ENCODE measurements at places on chromosomes 4 and X.

DNA sequence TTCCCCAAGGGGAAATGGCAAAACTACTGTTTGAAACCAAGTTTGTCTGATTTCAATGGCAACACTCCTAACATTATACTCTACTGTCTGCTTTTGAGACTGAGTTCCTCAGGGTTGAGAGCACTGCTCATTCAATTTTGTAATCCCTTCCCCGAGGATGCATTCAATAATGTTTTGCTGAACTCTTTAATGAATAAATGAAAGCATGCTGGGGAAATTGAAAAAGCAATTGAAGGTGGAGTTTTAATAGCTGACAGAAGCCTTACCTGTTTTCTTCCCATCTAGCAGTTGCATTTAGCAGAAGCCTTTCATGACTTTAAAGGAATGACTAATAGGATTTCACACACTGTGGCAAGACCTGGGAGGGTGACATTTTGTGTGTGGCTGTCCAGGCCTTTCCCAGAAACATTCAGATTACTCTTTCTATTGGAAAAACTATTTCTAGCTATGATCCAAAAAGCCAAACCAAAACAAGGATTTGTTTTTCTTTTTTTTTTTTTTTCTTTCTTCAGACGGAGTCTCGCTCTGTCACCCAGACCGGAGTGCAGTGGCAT lies 45.1 kb downstream of the DTHD1 start:
- DNase-seq, result no peak

DNA sequence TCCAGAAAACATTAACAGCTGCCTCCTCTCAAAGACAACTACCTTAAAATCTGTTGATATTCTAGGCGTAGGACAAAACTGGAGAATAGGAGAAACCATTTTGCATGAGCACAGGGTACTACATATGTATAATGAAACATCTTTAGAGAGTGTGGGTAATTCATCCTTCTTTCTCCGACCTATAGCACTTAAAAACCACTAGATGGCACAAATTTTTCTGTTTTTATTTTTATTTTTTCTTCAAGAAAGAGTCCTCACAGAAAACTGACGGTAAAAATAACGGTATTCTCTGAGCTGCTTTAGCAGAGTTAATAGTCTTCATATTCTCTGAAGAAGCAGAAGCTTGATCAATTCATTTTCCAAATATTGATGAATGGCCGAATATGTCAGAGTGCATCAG lies 14.6 kb downstream of the SMIM31 start:
- DNase-seq, result no peak

DNA sequence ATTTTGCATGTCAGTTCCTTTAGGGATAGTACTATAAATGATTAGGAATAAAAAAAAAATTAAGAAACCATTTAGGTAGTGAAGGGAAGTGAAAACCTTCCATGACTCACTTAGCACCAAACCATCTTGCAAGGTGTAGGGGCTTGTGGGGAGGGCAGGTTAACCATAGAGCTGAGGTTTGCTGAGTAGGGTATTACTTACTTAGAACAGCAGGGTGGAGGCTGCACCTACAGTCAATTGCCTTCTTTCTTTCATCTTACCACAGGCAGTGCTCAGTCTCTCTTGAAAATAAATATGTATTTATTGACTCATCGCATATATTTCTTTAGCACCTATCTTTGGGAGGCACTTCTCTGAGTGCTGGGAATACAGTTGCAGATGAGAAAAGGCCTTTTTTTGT lies 104.9 kb upstream of the GIMD1 start:
- DNase-seq, result no peak

- DNase-seq, result no peak
These were observed 31.5 kb downstream of the UCHL1 start for GRCh38 chr4:41288254-41288653.

GRCh38 chr4:163085085-163085484 lies 81.6 kb downstream of the NAF1 start:
- DNase-seq, result no peak

- no peak for DNase-seq
These were observed 156.6 kb downstream of the FAM13A start for GRCh38 chr4:88900432-88900831.

GRCh38 chr4:71691416-71692073 lies 92.3 kb downstream of the GC start:
- DNase-seq, result no peak

GRCh38 chrX:33385546-33385945 lies 174.2 kb upstream of the DMD start:
- no peak for DNase-seq

DNA sequence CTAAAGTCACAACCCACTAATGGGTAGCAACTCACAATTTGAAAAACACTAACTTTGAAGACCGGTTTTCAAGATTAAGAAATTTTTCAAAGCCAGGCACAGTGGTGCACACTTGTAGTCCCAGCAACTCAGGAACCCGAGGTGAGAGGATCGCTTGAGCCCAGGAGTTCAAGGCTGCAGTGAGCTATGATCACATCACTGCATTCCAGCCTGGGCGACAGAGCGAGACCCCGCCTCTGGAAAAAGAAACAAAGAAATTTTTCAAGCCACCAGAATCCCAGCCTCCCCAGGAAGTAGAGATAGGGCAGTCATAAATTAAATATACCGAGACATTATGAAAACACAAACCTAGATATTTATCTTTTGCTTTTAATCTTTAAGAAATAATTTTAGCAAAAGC lies 13.0 kb downstream of the SMARCA1 start:
- DNase-seq, result no peak

DNA sequence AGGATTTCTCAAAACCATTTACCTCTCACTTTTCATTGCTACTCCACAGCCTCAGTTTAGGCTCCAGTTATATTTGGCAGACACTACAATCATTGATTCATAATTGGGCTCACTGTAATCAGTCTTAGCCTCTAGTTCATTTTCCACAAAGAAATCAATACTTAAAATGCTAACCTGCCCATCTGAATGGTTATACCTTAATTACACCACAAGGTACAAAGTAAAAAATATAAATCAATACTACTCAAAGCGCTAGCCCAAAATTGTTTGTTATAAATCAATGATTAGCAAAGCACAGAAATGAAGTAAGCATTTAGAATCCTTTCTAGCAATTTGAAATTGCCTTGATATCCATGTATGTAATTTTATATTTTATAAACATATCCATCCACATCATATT lies 222.6 kb upstream of the NDST3 start:
- DNase-seq, result no peak

DNA sequence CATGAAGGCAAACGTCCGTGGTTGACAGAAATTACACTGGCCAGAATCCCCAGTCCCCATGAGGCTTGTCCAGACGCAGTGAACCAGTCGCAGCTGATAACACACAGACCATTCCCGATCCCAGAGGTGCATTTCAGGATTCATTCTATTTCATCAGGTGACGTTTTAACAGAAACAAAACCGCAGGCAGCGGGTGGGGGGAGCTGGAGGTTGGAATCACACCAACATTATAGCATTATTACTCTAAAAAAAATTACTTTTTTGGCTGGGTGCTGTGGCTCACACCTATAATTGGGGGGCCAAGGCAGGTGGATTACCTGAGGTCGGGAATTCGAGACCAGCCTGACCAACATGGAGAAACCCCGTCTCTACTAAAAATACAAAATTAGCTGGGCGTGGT lies 25.2 kb downstream of the NOP14 start:
- no peak for DNase-seq

DNA sequence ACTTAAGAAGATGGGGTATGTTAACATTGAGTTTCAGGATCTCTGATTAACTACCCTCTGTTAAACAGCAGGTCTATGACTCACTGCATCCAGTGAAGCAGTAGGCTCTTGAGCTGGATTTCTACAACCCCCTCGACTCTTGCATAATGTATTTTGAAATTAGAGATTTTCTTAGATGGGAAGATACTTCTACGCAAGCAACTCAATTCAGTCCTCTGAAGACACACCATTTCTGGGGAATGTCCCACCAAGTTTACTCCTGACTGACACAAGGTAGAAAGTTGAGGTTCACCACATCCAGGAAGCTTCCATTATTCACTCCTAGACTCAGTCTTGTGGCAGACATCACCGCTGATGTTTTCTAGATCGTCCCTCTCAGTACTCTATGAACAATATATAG lies 12.9 kb downstream of the PALLD start:
- no peak for DNase-seq

- no peak for DNase-seq
These were observed 137.8 kb downstream of the ANTXR2 start for GRCh38 chr4:79935274-79935673.

- DNase-seq, result no peak
These were observed 1145.4 kb downstream of the STIM2 start for GRCh38 chr4:28006021-28006420.

GRCh38 chrX:12686331-12686730 lies 104.9 kb upstream of the PRPS2 start:
- no peak for DNase-seq

GRCh38 chrX:142233400-142233799 lies 28.3 kb upstream of the MAGEC2 start:
- DNase-seq, result no peak

DNA sequence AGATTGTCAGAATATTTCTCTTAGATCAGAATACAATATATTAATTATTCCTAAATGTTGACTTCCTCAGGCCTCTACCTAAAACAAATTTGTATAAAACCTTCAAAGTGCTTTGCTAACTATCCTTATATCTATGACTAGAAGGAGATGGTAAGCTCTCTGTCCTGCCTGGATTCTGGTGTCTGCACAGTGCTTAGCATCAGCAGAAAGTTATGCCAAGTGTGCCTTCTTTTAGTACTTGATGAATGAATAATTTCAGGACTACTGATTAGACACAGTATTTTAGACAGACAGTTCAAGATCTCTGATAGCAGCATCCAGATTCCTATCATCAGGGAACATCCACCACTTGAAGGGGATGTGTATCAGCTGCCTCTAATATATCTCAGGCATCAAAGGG lies 242.4 kb upstream of the TLL1 start:
- no peak for DNase-seq

- no peak for DNase-seq
These were observed 45.3 kb downstream of the SHOX start for GRCh38 chrX:675955-676295.

- no peak for DNase-seq
These were observed 91.5 kb downstream of the HPRT1 start for GRCh38 chrX:134551376-134552048.

DNA sequence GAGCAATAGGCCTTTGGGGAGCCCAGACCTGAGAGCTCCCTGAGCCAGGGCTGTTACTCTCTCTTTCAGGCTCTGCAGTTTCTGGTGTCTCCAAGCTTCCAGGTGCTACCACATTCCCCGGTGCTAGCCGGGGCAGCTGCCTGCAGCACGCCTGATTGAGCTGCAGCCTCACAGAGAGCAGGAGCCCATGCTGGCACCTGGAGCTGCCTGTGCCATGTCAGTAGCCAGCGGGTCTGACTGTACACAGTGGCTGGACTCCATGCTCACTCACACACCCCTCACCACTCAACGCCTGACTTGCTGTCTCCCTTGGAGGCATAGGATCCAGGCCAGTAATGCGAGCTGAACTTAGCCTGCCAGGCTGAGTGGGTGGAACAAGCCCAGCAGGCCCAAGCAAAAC lies 800.4 kb upstream of the AGA start:
- no peak for DNase-seq

DNA sequence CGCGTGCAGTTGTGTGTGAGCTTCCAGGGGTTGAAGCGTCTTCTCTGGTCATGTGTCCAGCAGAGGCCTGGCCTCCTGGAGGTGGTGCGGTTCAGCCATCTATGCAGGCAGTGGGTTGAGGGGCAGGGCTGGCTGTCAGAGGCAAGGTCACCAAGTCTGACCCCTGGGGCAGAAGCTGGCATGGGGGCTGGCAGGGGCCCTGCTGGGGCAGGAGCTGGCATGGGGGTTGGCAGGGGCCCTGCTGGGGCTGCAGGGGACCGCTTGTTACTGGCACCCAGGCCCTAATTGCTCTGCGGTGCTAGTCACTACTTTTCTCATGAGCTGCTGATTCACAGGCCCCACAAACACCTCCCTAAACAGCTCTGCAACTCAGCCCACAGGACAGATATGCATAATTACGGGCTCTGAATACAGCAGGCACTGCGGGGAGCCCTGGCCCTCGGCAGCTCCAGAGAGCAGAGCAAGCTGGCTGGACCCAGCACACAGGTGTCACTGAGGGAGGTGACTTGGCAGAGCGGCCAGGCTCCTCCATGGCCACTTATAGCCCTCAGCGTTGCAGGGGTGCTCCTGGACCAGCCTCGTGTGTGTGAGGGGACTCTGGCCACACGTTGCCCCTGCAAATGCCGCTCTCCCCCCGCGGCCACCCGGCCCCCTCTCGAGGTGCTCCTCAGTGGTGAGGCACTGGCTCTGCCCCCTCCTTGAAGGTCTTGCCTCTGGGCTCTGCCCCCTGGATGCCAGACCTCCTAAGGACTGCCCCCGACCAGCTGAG lies 32.7 kb downstream of the CPLX1 start:
- DNase-seq, result no peak

GRCh38 chr4:139735381-139736273 lies 70.0 kb downstream of the MGST2 start:
- no peak for DNase-seq

DNA sequence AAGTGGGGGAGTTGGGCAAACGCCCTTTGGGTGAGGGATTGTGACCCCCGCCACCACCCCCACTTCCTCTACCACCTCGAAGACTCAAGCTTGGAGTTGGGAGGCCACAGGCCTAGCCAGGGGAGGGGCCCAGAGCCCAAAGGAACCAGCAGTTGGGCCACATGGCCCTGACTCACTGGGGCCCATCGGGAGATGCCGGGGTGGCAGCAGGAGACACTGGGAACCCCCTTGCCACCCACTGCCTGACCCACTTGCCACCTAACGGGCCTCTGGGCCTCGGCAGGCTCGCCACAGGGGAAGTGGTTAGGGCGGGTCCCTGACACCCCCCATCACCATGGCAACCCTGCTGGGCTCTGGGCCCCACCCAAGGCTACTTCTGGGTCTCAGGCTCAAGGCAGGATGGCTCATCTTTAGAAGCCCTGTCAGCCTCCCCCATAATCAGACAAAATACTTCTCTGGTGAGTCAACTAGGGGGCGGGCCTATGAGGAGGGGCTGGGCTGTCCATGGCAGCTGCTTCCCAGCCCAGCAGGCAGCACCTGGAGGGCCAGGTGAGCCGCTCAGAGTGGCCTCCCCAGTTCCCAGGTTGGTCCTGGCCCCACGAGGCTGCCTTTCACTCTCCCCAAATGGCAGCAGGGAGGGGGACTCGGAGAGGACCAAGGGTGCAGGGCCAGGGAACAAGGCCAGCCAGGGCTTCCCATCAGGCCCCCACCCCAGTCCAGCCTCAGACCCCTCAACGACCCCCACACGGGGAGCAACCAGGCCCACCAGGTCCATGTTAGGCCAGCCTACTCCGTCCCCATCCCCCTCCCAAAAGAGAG lies 5.6 kb downstream of the FLNA start:
- DNase-seq, result peak; percentile 79

DNA sequence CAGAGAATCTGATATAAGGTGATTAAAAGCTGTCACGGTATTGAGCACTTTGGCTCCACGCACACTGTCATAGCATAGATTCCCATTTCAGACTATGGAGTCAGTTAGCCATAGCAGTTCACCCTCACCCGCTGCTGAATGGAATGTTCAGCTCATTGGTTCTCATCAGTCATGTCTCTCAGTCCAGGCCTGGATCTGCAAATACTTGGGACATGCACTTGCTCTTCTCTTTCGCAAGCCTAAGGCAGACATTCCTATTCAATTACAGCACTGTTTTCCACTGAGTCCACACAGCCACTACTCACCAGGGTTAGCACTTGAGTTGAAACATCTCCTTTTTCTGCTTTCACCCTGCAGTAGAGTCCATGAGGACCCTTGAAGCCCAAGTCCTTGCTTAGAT lies 30.6 kb upstream of the SCML1 start:
- DNase-seq, result no peak
